Endothelial cell (in vitro differentiated cells): ENCODE measurements at places on chromosomes 7 and 10. TPM values are rescaled to one million over a fixed set of nuclear protein-coding genes. Genes with fewer than 3 reads are reported as not detected.

The CPA2 gene
- not detected for total RNA-seq

The SPDYE2B gene
- total RNA-seq: not detected

The ITGB8 gene
- total RNA-seq: 0.69 TPM

DNA sequence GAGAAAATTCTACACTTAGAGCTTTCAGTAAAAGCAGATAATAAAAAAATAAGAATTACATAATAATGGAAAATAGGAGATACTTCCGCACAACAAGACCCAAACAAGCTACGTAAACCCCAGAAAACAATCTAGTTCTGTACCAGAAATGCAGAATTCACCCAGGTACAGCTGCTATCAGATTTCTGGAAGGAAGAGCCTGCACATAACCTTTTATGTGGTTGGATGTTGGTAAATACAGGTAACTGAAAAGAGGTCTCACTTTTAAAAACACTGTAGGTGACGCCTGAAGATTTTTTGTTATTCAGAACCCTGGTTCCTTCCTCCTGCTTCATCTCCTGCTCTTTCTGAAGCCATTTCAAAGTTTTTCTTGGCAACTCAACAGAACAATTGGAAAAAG, 29.9 kb downstream of the PANK1 start:
- H3K36me3 ChIP-seq: peaks cover 7% of the 10 kb centered on the region
- no peak for DNase-seq
- H3K27ac ChIP-seq: no peak overlapping the region
- peaks cover 30% of the 10 kb centered on the region for H3K4me1 ChIP-seq
- no peak overlapping the region for H3K4me3 ChIP-seq

GRCh38 chr7:83271212-83272099, 108.8 kb upstream of the PCLO start:
- no peak for DNase-seq
- no peaks in the 10 kb centered on the region for H3K27me3 ChIP-seq
- peaks cover 4% of the 10 kb centered on the region for H3K4me1 ChIP-seq

GRCh38 chr10:119337796-119338432, 130.5 kb downstream of the GRK5 start:
- H3K4me3 ChIP-seq: peak overlapping the region; percentile 16
- H3K27me3 ChIP-seq: peaks cover 39% of the 10 kb centered on the region
- H3K36me3 ChIP-seq: peaks cover 58% of the 10 kb centered on the region
- peak; percentile 33 for DNase-seq
- H3K4me1 ChIP-seq: peaks cover 60% of the 10 kb centered on the region
